NCI-H446 (cell line): ENCODE measurements at places on chromosomes 11 and 22.

DNA sequence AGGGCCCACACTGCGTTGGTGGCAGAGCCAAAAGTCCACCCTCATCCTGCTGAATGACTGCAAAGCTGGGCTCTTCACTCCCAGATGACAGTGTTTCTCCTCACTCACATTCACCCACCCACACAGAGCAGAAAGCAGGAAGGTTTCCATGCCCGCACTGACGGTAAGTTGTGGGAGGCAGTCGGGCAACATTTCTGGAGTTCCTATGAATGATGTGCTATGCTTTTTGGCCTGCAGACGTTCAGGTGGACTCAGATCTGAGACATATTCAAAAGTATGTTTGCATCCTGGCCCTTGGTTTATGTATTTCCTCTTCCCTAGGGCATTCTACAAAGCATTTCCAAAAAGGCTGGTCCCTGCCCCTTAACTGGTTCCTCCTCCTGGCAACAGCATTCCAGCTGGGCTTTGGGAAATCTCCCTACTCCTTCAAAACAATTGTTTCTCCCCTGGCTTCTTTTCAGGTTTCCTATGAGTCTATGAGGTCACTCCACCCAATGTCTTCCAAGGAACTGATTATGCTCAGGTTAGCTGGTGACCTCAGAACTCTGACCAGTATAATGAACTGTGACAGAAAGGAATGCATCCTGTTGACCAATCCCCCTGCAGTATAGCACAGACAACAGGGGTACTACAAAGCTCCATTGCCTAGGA lies 36.4 kb downstream of the PACSIN2 start:
- no peak for DNase-seq

DNA sequence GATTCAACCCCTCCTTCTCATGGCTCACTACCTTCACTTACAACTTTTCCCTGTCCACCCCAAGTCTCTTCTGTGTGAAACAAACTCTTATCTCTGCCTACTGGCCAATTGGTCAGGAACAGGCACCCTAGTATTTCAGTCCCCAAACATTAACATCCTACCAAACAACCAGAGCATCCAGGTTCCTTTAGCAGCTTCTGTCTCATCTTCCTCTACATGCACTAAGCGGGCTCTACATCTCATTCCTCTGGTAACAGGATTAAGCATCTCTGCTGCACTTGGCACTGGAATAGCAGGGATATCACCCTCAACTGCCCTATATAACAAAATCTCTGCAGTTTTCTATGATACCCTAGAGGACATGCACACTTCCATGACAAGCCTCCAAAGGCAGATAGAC lies 116.2 kb downstream of the JRKL start:
- no peak for DNase-seq

GRCh38 chr11:126824035-126824607 lies 176.4 kb downstream of the KIRREL3 start:
- DNase-seq: no peak

DNA sequence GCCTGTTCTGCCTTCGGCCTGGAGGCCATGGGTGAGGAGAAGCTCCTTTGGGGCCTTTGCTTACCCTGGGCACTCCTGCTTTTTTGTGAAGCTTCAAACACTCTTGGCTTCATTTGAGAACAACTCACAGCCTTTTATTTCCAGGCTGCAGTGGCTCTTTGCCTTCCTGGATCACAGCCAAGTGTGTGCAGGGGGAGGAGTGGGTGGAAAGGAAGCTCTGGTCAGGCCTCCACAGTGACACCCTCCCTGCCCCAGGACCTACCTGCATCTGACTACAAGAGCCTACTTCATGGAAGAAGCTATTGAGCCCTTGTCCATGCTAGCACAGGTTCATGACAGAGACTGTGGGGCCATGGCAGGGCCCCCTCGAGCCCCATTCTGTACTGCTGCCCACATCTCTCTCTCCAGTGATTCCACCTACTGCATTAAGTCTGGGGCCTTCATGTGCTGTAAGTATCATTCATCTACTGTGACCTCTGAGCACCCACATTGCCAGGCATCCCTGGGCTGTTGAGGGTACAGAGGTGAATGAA lies 52.3 kb downstream of the GAB4 start:
- DNase-seq: no peak
